Central memory CD8-positive, alpha-beta T cell (primary cell): ENCODE measurements at places on chromosomes 6 and 20.

- DNase-seq = no peak
Observed at GRCh38 chr6:120871416-120872261, 462.6 kb downstream of the TBC1D32 start.

DNA sequence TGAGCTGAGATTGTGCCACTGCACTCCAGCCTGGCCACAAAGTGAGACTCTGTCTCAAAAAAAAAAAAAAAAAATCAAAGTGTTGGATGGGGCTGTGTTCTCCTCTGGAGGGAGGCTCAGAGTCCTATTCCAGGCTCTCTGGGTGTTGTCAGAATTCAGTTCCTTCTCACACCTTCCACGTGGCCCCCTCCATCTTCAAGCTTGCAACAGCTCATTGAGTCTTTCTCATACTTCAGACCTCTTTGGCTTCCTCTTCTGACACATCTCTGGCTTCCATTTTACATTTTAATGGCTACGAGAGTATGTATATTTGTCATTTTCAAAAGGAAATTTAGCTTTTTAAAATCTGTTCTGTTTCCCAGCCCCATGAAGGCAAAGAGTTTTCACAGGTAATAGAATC lies 85.8 kb downstream of the RNF144B start:
- DNase-seq = no peak

- no peak for DNase-seq
Observed at GRCh38 chr6:17820055-17820454, 113.3 kb upstream of the NUP153 start.

GRCh38 chr20:2816583-2817340 lies 598 bp downstream of the TMEM239 start:
- no peak for DNase-seq

GRCh38 chr20:59051666-59052185 lies 9.1 kb upstream of the PRELID3B start:
- DNase-seq = no peak

DNA sequence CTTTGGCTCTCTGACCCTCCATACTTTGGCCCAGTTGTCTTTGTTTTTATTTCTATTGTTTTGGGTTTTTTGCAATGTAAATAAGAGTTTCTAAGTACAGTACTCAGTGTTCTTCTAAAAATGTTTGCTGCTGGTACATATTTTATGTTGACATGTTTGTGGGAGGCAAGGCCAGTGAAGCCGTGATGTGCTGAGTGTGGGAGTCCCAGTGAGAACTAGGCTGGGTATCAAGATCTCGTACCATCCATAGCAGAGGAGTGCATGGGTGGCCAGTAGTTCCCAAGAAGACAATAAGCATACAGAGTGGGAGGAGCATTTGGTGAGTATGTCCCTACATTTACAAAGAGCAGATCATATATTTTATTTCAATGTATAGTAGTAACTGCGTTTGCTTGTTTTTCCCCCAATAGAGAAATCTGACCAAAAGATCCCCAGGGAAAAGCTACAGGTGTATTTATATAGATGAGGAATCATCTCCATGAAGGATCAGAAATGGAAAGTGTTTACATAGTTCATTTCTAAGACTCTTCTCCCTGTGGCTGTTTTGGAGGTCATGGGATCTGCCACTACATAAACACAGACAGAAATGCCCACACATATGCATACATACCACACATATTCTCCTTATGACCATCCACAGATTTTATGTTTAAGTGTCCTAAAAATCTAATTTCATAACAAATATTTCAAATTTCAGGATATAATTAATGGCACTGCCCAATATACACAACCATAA lies 285.9 kb downstream of the ALDH8A1 start:
- DNase-seq = no peak

DNA sequence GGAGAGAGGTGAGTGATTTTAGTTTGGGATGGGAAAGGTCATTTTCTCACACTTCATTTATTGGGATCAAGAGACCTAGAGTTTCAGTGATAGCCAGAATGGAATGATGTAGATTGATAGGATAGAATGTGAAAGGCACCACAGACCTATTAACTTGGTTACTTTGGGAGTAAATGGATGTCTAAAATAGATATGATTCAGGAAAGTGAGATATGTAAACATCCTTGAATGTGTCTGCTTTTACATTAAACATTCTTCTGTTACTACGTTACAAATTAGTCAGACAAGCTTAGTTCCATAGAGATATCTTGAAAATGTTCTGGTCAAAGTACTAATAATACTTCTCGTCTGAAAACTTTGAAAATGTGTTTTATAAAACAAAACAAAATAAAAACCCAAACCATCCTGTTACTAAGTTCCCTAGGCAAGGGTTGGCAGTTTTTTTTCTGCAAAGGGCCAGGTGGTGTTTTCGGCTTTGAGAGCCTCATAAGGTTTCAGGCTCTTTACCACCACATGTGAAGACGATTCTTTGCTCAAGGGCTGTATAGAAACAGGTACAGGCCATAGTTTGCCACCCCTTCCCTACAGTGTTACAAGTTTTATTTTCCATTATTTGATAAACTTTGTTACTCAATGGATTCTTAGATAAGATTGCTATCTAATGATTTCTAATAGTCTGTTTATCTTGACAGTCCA lies 3.4 kb downstream of the CYB5R4 start:
- no peak for DNase-seq

DNA sequence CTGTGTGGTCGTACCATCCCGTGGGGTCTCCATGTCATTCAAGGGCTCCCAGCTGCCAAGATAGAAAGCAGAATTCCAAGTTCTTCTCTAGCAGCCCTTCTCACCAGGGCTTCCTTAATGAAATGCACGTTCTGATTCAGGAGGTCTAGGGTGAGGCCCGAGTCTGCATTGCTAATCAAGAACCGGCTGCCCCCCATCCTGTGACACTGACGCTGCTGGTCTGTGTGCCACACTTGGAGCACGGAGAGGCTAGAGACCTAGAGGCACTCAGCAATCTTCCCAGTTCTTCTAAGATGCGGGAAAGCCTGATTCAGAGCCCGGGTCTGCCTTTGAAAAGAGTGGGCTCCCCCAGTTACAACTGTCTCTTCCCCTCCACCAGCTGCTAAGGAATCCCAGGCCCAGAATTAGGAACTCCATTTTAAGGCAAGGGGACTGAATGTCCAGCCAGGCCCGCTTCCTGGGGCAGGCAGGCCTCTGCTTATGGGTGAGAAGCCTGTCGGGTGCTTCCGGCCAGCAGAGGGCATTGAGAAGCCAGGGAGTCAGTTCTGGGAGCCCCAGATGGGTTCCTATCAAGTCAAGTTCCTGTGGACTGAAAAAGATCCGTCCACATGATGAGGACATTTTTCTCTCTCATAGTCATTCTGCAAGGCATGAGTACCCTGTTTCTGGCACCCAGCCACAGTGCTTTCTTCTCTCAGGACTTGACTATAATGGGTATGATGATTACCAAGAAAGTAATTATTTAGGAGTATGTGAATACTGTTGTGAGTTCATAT lies 69.8 kb upstream of the RIN2 start:
- DNase-seq = no peak

DNA sequence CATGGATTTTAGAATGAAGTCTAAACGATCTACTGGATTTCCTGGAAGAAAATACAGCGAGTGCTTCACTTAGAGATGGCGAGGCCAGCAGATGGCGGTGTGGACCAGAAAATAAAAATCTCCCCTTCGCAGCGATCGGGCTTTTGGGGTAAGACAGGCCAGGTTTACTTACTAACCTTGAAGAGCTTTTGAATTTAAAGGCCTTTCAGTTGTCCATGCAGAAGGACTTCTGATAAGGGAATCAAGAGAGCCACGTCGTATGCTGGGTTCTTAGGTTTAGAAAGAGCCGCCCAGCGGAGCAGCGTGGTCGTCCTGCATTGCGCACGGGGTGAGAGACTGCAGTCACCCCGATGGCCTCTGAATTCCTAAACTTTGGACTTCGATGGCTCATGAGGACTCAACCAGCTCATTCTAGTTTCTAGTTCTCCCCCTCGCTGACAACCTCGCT lies 125.2 kb upstream of the RALGAPA2 start:
- DNase-seq = no peak

- DNase-seq = no peak
Observed at GRCh38 chr6:37943436-37944058, 124.0 kb downstream of the ZFAND3 start.

DNA sequence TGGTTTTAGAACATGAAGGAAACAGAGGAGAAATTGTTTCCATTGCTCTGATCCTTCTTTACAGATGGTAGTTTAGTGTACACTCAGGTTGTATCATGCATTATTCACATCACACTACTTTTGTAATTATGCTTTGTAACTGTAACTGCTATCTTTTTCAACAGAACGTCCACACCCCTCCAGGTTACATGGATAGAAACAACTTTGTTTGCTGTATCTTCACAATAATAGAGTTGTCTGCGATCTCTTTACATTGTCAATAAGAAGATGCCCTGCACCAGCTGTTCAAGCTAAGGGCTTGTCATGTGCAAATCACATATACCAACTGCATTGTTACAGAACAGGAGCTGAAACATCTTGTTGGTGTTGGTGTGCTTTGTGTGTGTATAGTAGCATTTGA lies 67.9 kb upstream of the MAP7 start:
- no peak for DNase-seq

DNA sequence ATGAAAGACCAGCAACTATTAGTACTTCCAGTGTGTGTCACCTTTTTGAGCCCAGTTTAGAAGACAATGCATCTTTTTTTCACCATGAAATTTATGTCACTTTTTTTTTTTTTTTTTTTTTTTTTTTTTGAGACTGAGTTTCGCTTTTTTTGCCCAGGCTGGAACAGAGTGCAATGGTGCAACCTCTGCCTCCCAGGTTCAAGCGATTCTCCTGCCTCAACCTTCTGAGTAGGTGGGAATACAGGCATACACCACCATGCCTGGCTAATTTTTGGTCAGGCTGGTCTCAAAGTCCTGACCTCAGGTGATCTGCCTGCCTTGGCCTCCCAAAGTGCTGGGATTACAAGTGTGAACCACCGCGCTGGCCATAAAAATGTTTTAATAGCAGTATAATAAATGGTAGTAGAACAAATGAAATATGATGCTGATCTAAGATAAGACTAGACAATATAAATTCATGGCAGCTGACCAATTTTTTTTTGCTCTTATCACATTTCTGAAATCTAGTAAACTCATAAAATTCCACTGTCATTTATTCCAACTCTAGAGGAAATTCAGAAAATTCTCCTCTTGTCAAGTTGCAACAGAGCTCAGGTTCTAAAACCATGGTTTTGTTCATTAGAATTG lies 21.3 kb downstream of the NHSL1 start:
- DNase-seq = no peak

GRCh38 chr20:58847463-58847862 lies 3.2 kb downstream of the GNAS-AS1 start:
- no peak for DNase-seq

DNA sequence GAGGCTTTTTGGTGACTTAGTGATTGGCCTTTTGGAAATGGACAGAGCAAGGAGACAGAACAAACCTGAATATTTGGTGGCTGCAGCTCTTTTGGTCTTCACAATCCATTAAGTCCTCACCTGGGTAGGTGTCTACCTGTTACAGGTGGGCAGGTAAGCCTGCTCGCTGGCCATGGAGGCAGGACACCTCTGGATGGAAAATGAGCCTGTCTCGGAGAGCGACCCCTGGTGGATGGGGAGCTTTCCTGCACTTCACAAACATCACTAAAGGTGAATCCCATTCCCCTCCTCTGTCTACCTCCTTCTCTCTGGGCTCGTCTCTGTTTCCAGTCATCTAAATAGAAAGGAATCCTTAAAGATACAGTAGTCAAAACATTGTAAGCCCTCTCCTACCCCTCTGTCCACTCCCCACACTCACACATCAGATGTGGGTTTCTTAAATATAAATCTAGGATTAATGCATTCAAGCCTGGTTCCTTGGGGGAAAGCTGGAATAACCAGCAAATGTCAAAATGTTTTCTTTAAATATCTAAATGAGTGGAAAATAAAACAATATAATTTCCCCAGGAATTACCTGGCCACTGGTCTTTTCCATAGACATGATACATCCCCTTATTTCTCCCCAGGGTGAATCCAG lies 304.9 kb downstream of the CDH26 start:
- peak; percentile 36 for DNase-seq

- no peak for DNase-seq
Observed at GRCh38 chr20:43988867-43989266, 74.2 kb downstream of the TOX2 start.

DNA sequence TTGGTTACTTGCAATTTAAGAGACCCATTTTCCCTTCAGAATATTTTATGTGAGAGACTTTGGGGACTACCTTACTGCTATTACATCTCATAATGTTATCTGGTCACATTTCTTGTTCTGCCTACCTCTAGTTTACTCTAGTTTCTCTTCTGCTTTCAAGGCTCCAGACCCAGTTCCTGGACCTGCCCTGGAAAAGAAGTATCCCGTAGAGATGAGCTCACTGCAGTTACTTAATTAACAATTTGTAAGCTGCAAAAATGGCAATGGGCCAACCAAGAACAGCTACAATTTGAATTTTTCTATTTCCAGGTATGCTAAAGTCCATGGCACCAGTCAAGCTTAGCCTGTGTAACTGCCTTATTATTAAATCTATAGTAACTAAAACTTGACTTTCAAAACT lies 25.0 kb downstream of the TAB2 start:
- no peak for DNase-seq
